ENCODE measurements at places on chromosomes 4 and X. TPM values are rescaled to one million over a fixed set of nuclear protein-coding genes. Genes with fewer than 3 reads are reported as not detected.
A peak's percentile ranks its signal among the peaks of the same experiment; 100 is the strongest.

DNA sequence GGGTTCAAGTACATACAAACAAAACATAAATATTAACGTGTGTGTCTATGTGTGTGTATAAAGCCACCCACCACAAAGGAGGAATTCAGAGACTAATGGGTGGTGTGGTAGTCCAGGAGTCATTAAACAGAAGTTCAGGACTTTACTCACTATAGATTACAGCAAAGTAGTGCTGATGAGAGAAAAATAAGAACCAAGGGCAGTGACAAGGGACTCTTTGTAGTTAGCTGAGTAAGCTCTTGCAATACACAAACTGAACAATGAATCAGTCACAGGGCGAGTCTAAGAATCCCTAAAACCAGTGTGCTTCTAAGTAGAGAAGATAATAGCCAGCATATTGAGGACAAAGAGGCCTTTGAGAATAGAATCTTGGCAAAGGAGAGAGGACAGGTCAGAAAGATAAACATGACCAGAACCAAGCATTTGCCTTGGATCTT is 232.4 kb downstream of the PPP3CA start:
- DNase-seq: no peak

- peak; percentile 48 for DNase-seq
Observed at GRCh38 chr4:155809835-155810234, 51.0 kb downstream of the GUCY1B1 start.

DNA sequence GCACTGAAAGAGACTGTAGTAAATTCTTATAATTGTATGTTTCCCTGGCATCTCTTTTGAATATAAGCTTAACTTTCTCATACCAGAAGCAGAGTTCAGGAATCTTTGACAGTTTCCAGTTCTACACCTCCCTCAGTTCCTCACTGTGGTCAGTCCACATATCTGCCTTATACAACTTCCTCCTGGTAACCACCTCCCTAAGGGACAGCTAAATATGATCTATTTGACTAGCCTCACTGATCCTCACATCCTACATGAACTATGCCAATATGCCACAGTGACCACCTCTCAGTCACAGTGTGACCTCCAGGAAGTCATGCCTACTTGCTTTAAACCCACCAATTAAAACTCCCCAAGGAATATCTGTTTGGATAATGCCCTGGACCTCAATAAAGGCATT is 51.6 kb upstream of the HDAC8 start:
- no peak for DNase-seq

DNA sequence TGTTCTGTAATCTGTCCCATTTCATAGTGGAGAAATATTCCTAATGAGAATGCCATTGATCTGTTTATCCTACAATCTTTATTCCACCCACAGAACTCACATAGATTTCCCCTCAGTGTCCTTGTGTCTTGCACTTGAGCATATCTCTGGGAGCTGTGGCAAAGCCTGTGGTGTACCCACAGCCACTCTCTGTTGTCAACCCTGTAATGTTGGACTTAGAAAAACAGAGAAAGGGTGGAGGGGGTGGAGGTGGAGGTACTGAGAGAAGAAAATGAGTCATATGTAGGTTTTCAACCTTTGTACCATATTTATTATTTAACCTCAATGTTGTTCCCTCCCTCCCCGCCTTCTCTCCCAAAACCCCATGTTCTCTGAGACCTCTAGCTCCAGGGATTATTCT is 46.9 kb upstream of the TLL1 start:
- DNase-seq: no peak

The TGIF2LX gene
- total RNA-seq: not detected

DNA sequence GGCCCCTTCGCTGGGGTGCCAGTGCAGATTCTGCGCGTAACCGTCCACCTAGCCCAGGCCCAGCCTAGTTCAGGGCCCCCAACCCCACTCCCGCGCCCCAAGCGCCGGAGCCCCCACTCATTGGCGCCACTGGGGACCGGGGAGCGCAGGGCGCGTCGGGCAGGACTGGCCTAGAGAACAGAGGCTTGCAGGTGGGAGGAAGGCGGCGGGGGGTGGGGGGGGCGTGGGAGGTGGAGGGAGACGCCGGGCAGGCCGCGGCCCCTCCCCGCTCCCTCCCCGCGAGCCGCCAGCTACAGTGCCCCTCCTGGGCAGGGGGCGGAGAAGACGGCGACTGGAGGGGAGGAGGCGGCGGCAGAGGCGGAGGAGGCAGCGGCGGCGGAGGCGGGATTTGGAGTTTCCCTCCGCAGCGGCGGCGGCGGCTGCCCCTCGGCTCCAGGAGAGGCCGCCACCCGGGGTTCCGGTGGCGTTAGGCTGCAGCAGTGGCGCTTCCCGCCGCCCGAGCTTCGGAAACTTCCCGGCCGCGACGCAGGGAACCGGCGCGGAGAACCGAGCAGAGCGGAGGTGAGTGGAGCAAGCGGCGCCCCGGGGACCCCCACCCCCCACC is 4.8 kb upstream of the DUSP9 start:
- DNase-seq: no peak

All from skin of body (tissue), 3 donors.